NCI-H1105 treated with DMSO at 0.1 percent for 48 hours (cell line): ENCODE measurements at places on chromosomes 2 and 18.

GRCh38 chr2:25699216-25699615 lies 25.8 kb upstream of the DTNB start:
- DNase-seq = no peak

DNA sequence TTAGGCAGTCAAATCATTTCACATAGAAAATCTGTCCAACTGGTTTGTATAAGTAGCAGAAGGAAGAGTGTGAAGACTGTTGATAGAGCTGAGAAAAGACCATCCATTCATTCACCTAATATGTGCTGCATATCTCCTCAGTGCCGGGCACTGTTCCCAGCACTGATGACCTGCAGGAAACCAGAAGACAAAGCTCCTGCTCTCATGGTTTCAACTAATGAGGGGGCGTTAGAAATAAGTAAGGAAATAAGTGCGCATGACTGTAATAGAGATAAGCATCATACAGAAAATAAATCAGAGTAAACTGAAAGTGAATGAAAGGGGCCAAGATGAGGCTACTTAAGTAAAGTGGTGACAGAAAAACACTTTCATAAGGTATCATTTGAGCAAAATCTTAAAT lies 427.5 kb upstream of the CDH20 start:
- no peak for DNase-seq

DNA sequence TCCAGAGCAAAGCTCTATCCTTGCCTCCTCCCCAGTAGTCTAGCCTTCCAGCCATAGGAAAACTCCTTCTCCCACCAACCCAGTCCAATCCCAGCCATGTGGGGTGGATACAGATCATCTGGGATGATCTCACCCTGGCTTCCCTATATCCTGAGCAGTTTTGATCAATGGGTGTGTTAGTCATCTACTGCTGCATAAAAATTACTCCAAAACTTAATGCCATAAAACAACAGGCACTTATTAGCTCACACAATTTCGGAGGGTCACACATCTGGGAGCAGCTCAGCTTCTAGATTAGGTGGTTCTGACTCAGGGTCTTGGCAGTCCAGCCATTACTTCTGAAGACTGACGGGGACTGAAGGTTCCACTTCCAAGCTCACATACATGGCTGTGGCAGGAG lies 190.4 kb downstream of the SPP2 start:
- no peak for DNase-seq

DNA sequence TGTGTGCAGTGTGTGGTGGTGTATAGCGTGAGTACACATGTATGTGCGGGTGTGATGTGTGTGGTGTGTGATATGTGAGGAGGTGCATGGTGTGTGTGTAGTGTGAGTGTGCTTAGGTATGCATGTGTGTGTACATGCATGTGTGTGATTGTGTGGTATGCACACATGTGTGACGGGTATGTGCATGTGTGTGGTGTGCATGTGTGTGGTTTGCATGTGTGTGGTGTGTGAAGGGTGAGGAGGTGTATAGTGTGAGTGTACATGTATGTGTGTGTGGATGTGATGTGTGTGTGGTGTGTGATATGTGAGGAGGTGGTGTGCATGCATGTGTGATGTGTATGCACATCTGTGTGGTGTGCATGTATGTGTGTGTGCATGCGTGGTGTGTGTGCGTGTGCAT lies 105.6 kb downstream of the CMPK2 start:
- DNase-seq = no peak
